Activated naive CD8-positive, alpha-beta T cell treated with anti-CD3 and anti-CD28 coated beads, Interleukin-2, amount 10 ng/mL, durations not matched to agents 7 days and 5 days (primary cell): ENCODE measurements at places on chromosomes 16 and 17. TPM values are rescaled to one million over a fixed set of nuclear protein-coding genes. Genes with fewer than 3 reads are reported as not detected.

Gene TSC2
- total RNA-seq = 113 TPM

DNA sequence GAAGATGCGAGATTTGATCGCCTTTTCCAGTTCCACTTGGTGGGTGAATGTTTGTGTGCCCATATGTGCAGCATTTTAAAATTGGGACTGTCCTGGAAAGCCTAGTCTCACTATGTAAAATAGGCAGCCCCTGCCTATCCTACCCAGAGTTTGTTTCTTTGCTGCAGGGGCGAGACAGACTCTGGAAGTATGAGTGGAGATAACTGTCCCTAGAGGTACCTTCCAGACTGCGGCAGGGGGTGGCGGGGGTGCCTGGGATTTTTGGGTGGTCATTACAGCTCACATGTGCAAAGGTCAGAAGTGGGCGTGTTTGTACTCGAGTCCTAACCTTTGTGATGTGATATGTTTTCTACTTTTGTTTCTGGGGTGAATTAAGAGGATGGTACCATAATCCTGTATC lies 36.6 kb downstream of the MPRIP start:
- no peak overlapping the region for H3K27ac ChIP-seq
- no peak for DNase-seq
- H3K4me3 ChIP-seq = no peak overlapping the region
- peaks cover 7% of the 10 kb centered on the region for H3K36me3 ChIP-seq

DNA sequence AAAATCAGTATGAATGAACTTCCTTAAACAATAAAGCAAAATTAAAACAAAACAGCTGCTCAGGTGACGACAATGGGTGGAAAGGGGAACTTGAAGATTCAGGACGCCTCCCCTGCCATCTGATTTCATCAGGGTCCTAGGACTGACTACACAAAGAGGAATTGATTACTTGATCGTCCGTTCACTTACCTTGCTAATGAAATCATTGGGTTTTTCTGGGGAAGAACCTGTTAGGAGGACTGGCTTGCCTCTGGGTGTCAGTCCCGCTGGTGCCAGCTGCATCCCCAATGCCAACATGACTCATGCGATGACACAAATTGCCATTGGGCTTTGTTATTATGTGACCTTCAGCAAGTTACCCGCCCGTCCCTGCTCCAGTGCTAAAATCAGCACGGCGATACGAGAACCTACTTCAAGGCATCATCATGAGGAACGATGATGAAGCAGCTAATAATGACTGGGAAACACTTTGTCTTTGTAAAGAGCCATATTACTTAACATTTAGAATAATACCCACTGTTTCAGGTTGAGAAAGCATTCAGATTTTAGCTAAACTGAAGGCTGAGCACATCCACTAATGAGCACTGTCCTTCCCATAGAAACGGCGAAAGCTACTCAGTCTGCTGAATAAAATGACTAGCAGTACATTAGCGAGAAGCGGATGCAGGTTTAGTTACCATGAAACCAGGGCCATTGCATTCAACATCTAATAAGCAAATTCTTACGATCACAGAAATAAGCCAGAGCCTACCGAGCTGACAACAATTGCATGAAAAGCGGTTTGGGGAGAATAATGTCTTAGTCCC lies 139.4 kb downstream of the ZFHX3 start:
- H3K27ac ChIP-seq = no peak overlapping the region
- no peaks in the 10 kb centered on the region for H3K4me1 ChIP-seq
- no peak overlapping the region for H3K4me3 ChIP-seq
- no peaks in the 10 kb centered on the region for H3K36me3 ChIP-seq
- no peak for DNase-seq

DNA sequence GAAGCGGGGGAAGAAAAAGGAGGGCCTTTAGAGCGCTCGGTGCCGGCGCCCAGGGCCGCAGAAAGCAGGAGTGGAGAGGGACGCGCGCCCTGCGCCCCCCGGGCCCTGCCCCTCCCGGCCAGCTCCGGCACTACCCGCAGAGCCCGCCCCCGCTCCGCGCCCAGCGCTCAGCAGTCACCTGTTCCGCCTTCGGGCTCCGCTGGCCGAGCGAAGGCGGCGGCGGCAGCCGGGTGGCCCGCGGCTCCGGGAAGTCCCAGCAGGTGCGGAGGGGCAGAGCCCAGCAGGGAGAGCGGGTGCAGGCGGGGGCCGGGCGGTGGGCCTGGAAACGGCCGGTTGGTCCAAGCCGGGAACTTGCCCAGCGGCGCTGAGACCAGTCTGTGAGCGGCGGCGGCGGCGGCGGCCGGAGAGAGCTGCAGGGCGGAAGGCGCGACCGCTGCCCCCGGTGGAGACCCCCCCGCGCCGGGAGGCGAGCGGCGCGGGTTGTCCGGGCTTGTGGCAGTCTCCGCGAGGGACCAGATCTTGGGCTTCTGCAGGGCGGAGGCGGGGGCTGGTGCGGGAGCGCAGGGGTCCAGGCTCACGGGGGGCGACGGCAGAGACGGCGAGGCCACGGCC lies 2.2 kb downstream of the IRX3 start:
- H3K4me1 ChIP-seq = peaks cover 20% of the 10 kb centered on the region
- peaks cover 76% of the 10 kb centered on the region for H3K27me3 ChIP-seq
- H3K4me3 ChIP-seq = no peak overlapping the region
- DNase-seq = peak; percentile 35
- H3K36me3 ChIP-seq = peaks cover 5% of the 10 kb centered on the region

GRCh38 chr17:72301887-72302286 lies 181.1 kb downstream of the SOX9 start:
- H3K27me3 ChIP-seq = no peaks in the 10 kb centered on the region
- H3K4me3 ChIP-seq = no peak overlapping the region
- no peaks in the 10 kb centered on the region for H3K36me3 ChIP-seq
- H3K4me1 ChIP-seq = no peaks in the 10 kb centered on the region
